ENCODE measurements at places on chromosomes 7 and 10. TPM values are rescaled to one million over a fixed set of nuclear protein-coding genes. Genes with fewer than 3 reads are reported as not detected.

DNA sequence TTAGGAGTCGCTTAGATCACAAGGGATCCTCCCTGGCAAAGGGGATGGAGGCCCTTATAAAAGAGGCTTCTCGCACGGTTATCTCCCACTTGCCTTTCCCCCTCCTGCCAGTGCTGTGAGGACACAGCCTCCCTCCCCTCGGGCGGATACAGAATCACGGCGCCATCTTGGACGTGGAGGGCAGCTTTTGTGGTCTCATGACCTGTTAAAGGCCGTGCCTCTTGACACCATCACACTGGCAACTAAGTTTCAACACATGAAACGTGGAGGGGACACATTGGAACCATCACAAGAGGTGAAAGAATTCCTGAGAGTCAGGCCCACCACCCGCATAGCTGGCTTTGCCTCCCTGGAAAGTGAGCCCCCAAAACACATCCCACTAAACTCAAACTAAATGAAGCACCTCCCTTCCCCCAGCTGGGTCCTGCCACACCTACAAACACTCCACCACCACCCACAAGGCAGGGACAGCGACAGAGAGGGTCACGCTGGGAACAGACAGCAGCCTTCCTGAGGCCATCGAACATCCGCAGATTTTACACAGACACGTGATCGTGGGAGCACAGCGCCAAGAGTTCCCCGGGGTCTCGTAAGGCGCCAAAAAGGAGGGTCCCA lies 110.6 kb downstream of the TCERG1L start:
- no peaks in the 10 kb centered on the region for H3K4me1 ChIP-seq
- H3K4me3 ChIP-seq: no peak overlapping the region
- H3K27ac ChIP-seq: no peak overlapping the region

DNA sequence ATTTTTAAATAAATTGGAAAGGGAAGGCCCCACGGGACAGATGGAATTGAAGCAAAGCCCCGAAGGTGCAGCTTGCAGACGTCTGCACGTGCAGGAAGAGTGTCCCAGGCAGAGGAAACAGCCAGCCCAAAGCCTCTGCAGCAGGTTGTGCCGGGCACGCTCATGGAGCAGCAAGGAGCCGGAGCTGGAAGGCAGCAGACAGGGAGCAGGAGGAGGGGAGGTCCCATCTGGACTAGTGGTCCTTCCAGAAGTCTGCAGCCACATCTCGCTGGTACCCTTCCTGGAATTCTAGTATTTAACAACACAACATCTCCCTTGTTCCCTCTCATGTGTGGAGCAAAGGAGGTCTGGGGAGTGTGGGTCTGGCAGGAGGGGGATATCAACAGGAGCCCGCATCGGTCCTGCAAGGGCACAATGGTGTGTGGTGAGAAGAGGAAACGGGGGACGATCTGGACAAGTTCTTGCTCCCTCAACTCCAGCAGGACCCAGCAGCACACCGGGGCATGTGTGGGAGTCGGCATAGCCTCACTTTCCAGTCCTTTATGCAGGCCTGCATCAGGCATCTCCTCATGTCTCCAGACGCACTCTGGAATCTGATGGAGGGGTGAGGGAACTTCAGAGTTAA lies 169.3 kb downstream of the GRID1 start:
- no peaks in the 10 kb centered on the region for H3K4me1 ChIP-seq
- H3K36me3 ChIP-seq: no peaks in the 10 kb centered on the region
- no peak overlapping the region for H3K4me3 ChIP-seq
- H3K27me3 ChIP-seq: no peaks in the 10 kb centered on the region
- H3K27ac ChIP-seq: no peak overlapping the region

DNA sequence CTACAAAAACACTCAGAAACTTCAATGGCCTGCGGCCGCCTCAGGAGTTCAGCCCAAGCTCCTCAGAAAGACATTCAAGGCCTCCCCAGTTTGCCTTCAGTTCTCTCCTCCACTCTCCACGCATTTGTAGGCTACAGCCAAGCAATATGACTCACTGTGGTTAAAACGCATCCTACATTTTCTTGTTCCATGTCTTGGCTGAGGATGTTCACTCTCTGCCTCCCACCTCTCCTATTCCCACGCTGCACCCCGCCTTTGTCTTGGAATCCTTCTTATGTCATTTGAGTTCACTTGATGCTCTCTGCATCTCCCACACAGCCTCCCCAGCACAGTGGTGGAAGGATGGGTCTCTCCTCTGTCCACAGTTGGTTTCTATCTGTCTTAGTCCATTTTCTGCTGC lies 184.8 kb downstream of the NPSR1 start:
- H3K27ac ChIP-seq: no peak overlapping the region
- H3K4me1 ChIP-seq: no peaks in the 10 kb centered on the region
- DNase-seq: no peak
- no peak overlapping the region for H3K4me3 ChIP-seq
- no peaks in the 10 kb centered on the region for H3K27me3 ChIP-seq

GRCh38 chr7:108020585-108020984 lies 17.6 kb upstream of the LAMB1 start:
- no peak overlapping the region for H3K4me3 ChIP-seq
- H3K4me1 ChIP-seq: no peaks in the 10 kb centered on the region
- H3K27me3 ChIP-seq: no peaks in the 10 kb centered on the region
- no peak overlapping the region for H3K27ac ChIP-seq
- no peaks in the 10 kb centered on the region for H3K36me3 ChIP-seq

The NPFFR1 gene
- total RNA-seq: not detected

The EGR2 gene
- 0.76 TPM for total RNA-seq

The POU6F2 gene
- not detected for total RNA-seq

The LRGUK gene
- not detected for total RNA-seq

The PALD1 gene
- 1.4 TPM for total RNA-seq

Data from gastrocnemius medialis (tissue), 4 donors.